CD4-positive, CD25-positive, alpha-beta regulatory T cell (primary cell): ENCODE measurements at places on chromosomes 11 and 22. TPM values are rescaled to one million over a fixed set of nuclear protein-coding genes. Genes with fewer than 3 reads are reported as not detected.

GRCh38 chr22:49621601-49622210 is 206.0 kb downstream of the BRD1 start:
- DNase-seq = no peak
- H3K27me3 ChIP-seq = no peaks in the 10 kb centered on the region
- no peak overlapping the region for H3K27ac ChIP-seq
- no peaks in the 10 kb centered on the region for H3K4me1 ChIP-seq

- no peak overlapping the region for H3K4me3 ChIP-seq
- H3K27ac ChIP-seq = no peak overlapping the region
- no peaks in the 10 kb centered on the region for H3K27me3 ChIP-seq
- H3K4me1 ChIP-seq = no peaks in the 10 kb centered on the region
- H3K36me3 ChIP-seq = no peaks in the 10 kb centered on the region
- no peak for DNase-seq
Measured at GRCh38 chr11:12285106-12285505, 92.3 kb upstream of the PARVA start.

GRCh38 chr11:1087279-1087960 is 12.7 kb downstream of the MUC2 start:
- no peak overlapping the region for H3K27ac ChIP-seq
- H3K4me3 ChIP-seq = no peak overlapping the region
- DNase-seq = no peak
- H3K36me3 ChIP-seq = no peaks in the 10 kb centered on the region
- no peaks in the 10 kb centered on the region for H3K4me1 ChIP-seq

DNA sequence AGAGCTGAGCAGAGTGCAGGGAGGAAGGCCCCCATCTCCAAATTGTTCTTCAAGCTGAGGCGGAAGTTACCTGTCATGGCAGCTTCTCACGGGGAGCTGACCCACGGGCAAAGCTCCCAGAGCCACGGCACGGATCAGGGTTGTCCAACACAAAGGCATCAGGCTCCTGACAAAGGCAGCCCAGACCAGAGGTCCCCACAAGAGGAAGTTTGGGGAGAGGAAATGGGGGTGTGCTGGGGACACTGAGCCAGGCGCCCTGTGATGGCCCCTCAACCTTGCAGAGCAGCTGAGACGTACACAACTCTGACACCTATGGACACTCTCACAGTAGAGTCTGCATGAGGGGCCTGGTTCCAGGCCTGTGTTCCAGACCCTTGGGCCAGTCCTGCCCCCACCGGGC is 95.6 kb downstream of the CTTN start:
- H3K4me3 ChIP-seq = no peak overlapping the region
- no peak for DNase-seq
- no peaks in the 10 kb centered on the region for H3K27me3 ChIP-seq
- H3K36me3 ChIP-seq = no peaks in the 10 kb centered on the region

DNA sequence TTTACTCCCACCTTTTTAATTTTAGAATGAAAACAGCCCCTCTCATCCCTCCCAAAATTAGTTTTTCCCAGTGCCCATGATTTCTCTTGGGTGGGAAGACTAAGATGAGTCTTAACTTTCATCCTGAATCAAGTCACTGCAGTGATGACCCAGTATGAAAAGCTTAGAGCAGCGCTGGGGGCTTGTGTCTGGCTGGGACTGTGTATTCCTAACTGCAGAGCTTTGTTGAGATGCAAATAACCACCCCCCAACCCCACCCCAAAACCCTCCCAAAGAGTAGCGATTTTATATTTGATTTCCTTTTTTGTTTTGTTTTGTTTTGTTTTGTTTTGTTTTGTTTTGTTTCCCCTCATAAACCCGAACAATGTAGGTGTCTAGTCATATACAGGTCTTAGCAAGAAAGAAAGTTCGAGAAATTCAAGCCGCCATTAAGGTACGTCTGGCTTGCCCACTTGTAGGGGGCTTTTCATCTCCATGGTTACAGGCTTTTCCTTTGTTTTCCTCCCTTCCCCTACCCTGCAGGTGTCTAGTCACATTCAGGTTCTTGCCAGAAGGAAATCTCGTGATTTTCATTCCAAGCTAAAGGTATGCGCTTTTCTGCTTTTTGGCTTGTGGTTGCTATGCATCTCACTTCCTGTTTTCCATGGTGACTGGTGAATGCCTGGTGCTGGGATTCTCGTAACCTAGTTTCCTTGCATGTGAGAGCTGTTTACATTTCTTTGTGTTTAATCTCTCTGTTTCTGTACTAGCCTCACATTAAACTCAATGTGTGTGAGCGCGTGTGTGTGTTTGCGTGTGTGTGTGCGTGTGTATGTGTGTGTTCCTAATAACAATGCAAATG is 144.6 kb upstream of the RASSF10 start:
- no peaks in the 10 kb centered on the region for H3K4me1 ChIP-seq
- no peak overlapping the region for H3K27ac ChIP-seq
- H3K27me3 ChIP-seq = peaks cover 16% of the 10 kb centered on the region
- no peak for DNase-seq
- no peak overlapping the region for H3K4me3 ChIP-seq

GRCh38 chr11:62954478-62954877 is 30.3 kb downstream of the SLC22A6 start:
- no peak overlapping the region for H3K4me3 ChIP-seq
- no peak overlapping the region for H3K27ac ChIP-seq
- no peak for DNase-seq
- H3K4me1 ChIP-seq = no peaks in the 10 kb centered on the region
- no peaks in the 10 kb centered on the region for H3K36me3 ChIP-seq

GRCh38 chr11:43459246-43459645 is 100.5 kb downstream of the TTC17 start:
- no peaks in the 10 kb centered on the region for H3K27me3 ChIP-seq
- H3K36me3 ChIP-seq = peaks cover 68% of the 10 kb centered on the region
- no peaks in the 10 kb centered on the region for H3K4me1 ChIP-seq
- H3K4me3 ChIP-seq = no peak overlapping the region
- no peak for DNase-seq

DNA sequence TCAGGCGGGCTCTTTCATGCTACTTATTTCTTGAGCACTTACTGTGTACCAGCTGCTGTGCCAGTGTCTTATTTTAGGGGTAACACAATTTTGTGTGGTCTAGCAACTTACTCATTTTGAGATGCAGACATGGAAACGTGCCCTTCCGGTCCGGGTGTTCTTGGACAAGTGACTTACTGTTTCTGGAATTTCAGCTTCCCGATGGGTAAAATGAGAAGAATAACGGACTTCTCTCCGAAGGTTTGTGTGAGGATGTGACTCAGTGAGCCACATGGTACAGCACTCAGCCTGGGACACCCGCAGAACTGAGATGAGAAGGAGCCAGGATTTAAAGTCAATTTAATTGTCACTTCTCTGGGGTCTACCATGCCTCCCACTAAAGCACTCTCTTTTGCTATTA is 114.5 kb upstream of the SYT13 start:
- H3K4me3 ChIP-seq = no peak overlapping the region
- H3K27ac ChIP-seq = no peak overlapping the region
- DNase-seq = no peak
- H3K36me3 ChIP-seq = no peaks in the 10 kb centered on the region
- H3K4me1 ChIP-seq = no peaks in the 10 kb centered on the region

DNA sequence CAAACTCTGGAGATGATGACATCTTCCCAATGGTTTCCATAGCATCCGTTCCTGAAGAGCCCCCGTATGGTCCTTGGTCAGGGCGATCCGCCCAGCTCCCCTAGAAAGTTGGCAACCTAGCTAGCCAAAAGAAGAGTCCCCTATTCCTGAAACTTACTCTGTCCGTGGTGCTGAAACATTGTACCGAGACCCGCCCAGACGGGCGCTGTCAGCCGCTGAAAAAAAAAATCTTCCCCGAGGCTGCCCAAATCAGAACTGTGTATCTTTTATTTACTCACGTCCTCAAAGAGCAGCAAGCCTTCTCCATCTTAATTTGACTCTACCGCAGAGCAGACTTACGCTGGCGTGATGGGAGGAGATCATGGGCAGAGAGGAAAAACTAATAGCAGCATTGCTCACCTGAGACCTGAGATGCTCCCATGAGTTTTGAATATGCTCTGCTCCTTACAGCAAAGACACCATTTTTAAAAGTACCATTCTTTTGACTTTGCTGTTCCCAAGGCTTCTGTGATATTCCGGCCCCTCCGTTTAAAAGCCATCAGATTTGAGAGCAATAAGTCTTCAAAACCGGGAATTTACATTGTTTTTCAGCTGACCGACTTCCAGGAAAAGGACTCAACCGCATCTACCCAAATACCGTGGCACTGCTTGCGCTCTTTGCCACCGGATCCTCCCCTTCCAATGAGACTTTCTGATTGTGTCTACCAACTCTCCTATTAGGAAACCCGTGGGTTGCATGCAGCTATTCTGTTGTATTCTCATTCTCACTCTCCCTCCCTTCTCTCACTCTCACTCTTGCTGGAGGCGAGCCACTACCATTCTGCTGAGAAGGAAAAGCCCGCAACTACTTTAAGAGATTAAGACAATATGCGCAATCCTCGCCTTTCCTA is at the start of gene SLC17A6:
TSS of gene SLC17A6 (plus strand) at position 786 of the 890 bp plus-strand sequence. CDS start 153 bp downstream, outside the sequence.
- no peaks in the 10 kb centered on the region for H3K36me3 ChIP-seq
- H3K27me3 ChIP-seq = peaks cover 34% of the 10 kb centered on the region
- H3K4me1 ChIP-seq = no peaks in the 10 kb centered on the region
- DNase-seq = no peak
- H3K4me3 ChIP-seq = no peak within 1 kb of the TSS

DNA sequence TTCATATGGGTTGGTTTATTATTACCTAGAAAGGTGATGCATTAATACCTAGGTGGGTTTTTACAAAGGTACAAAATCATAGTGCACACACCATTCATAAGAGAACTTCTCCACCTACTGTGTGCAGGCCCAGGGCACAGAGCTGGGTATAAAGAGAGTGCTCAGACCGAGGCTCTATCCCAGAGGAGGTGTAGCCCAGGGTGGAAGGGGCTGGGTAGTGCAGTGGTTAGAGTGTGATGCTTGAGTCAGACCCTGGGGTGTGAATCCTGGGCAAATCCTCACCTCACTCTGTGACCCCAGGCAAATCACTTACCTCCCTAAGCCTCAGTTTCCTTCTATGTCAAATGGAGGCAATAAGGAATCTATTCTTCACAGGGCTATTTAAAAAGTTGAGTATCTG is 32.2 kb downstream of the PARVG start:
- no peak overlapping the region for H3K4me3 ChIP-seq
- H3K27me3 ChIP-seq = no peaks in the 10 kb centered on the region
- peaks cover 2% of the 10 kb centered on the region for H3K36me3 ChIP-seq
- H3K27ac ChIP-seq = no peak overlapping the region
- no peaks in the 10 kb centered on the region for H3K4me1 ChIP-seq

Gene ZBTB16
- total RNA-seq = 8.5 TPM

Gene MED15
- 397 TPM for total RNA-seq
